GM12878 (cell line): ENCODE measurements at places on chromosomes 2 and 18.

DNA sequence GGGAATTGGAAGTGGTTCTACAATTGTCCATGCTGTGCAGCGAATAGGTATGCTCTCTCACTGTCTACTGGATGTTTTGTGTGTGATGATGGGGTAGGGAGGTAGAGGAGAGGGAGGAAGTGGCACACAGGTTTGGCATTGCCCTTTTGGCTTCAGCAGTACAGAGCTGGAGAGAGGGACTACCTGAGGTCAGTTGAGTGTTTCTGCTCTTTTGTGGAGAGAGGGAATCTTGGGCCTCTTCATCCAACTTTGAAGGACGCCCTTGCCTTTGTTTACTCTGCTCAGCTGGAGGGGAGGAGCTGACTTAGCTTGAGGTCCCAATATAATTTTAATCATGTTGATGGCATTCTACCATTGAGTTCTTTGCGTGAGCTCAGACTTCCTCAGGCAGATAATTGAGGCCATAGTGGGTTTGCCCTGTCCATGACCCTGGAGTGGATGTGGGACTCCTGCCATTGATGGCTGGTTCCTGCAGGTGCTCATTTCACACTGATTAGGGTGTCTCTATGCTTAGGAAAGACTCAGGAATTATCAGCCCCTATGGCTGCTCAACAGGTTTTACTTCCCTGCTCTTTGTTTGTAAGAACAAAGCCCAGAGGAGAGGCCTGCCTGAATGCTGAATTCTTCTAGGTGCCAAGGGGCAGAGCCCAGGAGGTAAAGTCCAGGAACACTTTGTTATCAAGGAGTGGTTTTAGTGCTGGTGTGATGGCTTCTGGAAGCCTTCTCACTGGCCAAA is 7.2 kb downstream of the RPIA start:
- no peak for DNase-seq

- DNase-seq = no peak
Observed at GRCh38 chr2:178295115-178295514, 100.8 kb downstream of the OSBPL6 start.

DNA sequence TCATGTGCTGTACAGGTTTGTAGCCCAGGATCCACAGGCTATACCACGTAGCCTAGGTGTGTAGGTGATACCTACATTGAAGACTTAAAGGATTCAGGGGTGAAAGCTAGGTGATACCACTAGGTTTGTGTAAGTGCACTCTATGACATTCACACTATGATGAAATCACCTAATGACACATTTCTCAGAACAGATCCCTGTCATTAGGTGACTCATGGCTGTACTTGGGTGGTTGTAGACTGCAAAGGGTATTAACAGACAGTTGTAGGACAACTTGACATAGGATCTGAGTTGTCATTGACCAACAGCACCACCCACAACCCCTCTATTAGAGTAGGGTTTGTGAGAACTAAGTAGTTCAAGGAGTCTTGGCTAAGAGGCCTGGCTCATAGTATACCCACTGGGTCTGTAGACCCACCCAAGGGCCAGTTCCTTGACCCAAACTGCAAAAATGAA is 27.7 kb upstream of the SMCHD1 start:
- no peak for DNase-seq

- no peak for DNase-seq
Observed at GRCh38 chr2:73426176-73426575, 40.5 kb downstream of the ALMS1 start.

GRCh38 chr2:189091253-189091652 is 88.3 kb downstream of the COL5A2 start:
- no peak for DNase-seq

- DNase-seq = no peak
Observed at GRCh38 chr18:56448751-56449150, 189.6 kb downstream of the TXNL1 start.

- DNase-seq = no peak
Observed at GRCh38 chr2:38945911-38946310, 56.2 kb downstream of the ARHGEF33 start.

- no peak for DNase-seq
Observed at GRCh38 chr2:215727507-215728503, 285.5 kb downstream of the MREG start.

GRCh38 chr2:150020221-150020620 is 432.6 kb upstream of the MMADHC start:
- no peak for DNase-seq

DNA sequence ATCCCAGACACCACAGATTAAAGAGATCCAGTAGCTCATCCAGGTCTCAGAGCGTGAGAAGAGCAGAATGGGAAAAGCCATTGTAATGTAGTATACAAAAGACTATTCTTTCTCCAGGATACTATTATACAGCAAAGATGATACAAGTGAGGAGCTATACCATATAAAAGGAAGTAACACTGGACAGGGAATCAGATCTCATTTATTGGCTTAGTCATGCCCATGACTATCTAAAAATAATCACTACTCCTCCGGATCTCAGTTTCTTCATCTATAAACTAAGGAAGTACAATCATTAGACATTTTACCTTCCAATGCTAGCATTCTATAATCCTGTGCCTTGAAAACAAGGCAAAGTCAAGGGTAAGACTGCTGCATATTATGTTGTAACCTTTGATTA is 19.4 kb downstream of the KRCC1 start:
- no peak for DNase-seq

- no peak for DNase-seq
Observed at GRCh38 chr2:174624895-174625430, 27.4 kb upstream of the WIPF1 start.

DNA sequence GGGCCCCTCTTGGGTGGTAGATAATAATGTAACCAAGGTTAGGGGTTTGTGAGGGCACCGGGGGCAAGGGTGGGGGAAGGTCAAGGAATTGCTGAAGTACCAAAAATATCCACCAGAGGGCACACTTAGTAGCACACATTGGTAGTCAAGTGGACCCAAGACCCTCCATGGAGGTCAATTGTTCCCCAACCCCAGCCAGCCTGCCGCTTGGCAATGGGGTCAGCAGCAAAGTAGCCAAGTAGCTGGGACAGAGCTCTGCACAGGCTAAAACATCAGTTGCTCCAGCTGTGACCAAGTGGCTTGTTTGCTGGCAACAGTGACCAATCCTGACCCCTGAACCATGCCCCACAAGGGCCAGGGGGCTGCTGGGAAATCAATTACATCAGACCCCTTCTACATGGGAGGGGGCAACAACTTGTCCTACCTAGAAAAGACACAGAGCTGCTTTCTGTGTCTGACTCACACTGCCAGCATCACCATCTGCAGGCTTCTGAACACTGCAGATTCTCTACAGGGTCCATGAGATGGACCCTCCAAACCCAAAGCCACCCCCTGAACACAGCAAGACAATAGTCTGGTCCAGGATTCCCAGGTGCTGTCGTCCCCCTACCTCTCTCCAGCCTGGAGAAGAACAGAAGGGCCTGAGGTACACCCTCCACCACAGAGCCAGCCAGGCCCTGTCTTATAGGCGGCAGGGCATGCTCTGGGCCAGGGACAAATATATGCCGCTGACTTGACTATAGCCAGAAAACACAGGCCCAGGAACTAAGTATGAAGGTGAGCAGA is 76.0 kb downstream of the EMX1 start:
- DNase-seq = peak; percentile 3

DNA sequence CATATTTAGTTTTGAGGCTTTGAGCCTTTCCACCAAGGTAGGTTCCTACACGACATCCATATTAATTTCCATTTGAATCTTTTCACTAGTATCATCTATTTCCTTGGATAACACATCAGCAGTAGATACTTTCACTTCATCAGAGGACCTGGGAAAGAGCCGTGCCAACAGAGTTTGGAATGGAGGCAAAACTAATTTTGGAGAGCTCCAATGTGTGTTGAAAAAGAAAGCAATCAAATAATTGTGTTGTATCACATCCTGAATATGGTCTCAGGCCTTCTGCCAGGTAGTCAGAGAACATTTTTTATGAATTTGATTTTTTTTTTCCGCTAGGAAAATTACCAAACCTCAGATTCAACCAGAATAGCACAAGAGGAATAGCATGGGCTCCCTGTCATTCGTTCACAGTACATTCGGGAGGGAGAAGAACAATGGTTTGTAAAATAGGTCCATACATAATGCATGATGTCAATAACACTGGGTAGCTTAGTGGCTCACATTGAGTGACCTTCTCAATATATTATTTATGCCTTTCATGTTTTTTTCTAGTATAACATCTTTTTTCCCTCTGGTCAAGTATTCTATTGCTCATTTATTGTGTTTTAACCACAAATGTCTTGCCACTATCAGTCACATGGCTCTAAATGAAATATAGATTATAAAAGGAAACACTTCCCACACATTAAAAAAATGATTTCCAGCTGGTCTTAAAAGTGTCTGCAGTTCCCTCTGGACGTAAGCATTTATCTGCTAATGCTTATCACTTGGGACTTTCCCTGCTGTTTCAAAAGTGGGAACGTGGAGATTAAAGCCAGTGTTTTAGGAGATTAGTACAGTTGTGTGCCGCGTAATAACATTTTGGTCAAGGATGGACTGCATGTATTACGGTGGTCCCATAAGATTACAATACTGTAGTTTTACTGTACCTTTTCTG is 68.6 kb upstream of the RAPH1 start:
- DNase-seq = no peak

DNA sequence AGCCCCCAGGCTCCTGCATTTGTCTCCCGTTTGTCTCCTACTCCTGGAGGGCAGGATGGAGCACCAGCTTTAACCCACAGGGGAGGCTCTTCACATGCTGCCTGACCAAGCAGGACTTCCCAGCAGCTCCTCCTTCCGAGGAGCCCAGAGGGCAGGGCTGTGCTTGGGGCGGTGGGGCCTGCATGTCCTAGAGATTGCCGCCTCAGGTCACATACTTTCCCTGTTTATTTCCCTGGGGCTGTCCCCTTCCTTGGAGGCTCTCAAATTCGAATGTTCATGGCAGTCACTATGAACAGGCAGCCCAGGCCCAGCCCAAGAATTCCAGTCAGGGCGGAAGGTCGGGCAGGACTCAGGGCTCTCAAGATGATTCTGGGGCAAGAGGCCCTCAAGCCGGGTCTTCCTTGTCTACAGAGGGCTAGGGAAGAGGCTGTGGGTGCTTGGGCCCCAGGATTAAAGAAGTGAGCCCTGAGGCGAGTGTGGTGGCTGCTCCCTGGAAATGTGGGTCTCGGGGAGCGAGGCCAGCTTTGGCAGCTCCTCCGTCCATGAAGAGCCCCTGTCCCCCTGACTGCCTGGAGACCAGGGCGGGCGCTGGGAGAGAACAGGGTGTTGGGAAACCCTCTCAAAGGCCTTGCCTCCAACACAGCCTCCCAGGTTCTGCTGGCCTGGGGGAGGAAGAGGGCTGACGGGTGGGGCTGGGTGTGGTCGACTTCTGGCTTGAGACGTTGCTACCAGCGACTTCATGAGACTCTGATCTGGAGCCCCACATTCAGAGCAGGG is 48.9 kb upstream of the HPCAL1 start:
- DNase-seq = no peak

DNA sequence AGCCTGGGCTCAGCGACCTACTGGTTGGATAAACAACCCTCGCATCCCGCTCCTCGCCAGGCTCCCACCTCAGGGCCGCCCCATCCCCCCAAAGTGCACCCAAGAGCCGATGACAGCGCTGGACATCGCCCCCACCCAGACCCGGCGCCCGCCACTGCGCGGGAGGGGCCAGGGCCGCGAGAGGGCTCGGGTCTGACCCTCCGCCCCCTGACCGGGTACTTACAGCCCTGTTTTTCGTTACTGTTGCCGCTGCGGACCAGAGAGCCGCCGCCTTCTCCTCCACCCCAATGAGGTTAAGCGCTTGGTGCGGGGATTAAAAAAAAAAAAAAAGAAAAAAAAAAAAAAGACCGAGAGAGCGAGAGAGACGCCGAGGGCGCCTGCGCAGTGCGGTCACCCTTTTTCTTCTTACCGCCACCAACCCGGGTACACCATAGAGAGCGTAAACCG is at the start of gene CLASP1:
Gene CLASP1, minus strand, starts transcription at position 314 of the 447 bp plus-strand sequence. CDS start 43,567 bp downstream, outside the sequence.
- DNase-seq = no peak

DNA sequence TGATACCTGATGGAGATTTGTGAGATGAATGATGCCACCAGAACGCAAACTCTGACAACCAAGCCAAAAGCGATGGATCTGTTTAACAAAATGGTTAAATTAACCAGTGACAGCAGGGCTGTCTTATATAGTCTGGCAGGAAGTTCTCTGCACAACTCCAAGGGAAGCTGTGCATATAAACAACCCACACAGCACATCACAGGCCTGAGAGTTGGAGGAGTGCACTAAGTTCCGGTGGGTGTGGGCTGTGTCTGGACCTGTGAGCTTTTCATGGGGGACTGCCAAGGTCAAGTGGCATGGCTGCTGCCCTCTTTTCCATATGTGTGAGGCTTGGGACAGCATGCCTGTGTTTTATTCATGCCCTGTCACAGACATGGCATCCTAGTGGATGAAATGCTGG is 414.6 kb upstream of the TRIB2 start:
- DNase-seq = no peak
